ENCODE measurements at places on chromosomes 5 and 9. TPM values are rescaled to one million over a fixed set of nuclear protein-coding genes. Genes with fewer than 3 reads are reported as not detected.

DNA sequence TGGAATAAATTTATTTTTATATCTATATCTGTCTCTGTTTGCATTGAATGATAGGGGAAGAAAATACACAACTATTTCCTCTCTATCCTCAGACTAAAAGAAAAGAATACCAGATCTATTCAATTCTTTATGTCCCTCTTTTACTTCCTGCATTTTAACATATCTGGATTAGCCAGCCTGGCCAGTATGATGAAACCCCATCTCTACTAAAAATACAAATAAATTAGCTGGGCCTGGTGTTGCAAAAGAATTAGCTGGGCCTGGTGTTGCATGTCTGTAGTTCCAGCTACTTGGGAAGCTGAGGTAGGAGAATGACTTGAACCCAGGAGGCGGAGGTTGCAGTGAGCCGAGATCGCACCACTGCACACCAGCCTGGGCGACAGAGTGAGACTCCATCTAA is 182.0 kb downstream of the LURAP1L start:
- DNase-seq, result no peak

MRRF gene
- 27.3 TPM for total RNA-seq

EXD3 gene
- 21.4 TPM for total RNA-seq

- DNase-seq, result no peak
Observed at GRCh38 chr9:21060919-21061561, 16.7 kb downstream of the IFNB1 start.

HAVCR1 gene
- 10.1 TPM for total RNA-seq

RANBP17 gene
- not detected for total RNA-seq

NAIP gene
- total RNA-seq, result 44.7 TPM

GDA gene
- not detected for total RNA-seq

- no peak for DNase-seq
Observed at GRCh38 chr9:17695482-17695881, 116.6 kb downstream of the SH3GL2 start.

- peak; percentile 35 for DNase-seq
Observed at GRCh38 chr9:136244122-136244968, 1.3 kb downstream of the QSOX2 start.

PLAC8L1 gene
- not detected for total RNA-seq

DNA sequence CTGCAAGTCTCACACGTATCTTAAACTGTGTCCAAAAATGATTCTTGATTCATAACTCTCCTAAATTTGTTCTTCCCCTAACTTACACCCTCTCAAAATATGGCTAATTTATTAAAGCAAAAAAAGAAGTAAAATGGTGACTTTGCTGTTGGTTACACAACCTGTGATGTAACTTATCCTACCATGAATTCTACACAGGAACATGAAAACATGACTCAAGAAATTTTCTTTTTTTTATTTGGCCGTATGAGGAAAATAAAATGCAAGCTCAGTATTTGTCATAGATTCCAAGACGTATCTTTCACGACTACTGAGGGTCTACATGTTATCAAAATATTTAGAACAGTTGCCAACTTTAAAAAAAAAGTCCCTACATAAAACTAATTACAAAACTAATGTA is 9.2 kb downstream of the LIFR start:
- no peak for DNase-seq

GRCh38 chr9:752681-753200 is 88.8 kb upstream of the DMRT1 start:
- no peak for DNase-seq

Measured in CD4-positive, alpha-beta memory T cell (primary cell).